Muscle of leg (tissue), 16 donors: ENCODE measurements at places on chromosomes 6 and 20.

DNA sequence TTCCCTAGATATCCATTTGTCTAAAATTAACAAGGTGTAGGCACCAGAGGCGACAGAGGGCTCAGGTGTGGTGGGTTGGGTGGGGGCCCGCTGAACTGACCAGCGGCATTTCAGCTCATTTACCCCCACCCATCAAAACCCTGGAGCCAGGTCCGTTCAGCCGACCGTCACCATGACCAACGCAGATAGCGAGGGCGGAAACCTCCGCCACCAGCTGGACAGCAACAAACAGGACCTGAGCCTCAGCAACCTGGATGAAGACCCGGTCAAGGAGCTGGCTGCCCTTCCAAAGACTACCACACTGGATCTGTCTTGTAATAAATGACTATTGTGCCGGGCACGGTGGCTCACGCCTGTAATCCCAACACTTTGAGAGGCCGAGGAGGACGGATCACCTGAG lies 120.8 kb upstream of the LGSN start:
- DNase-seq, result no peak

GRCh38 chr6:160137130-160137988 lies 15.7 kb downstream of the SLC22A1 start:
- no peak for DNase-seq

- DNase-seq, result peak; percentile 44
Observed at GRCh38 chr6:43020847-43021246, 576 bp upstream of the RRP36 start.

DNA sequence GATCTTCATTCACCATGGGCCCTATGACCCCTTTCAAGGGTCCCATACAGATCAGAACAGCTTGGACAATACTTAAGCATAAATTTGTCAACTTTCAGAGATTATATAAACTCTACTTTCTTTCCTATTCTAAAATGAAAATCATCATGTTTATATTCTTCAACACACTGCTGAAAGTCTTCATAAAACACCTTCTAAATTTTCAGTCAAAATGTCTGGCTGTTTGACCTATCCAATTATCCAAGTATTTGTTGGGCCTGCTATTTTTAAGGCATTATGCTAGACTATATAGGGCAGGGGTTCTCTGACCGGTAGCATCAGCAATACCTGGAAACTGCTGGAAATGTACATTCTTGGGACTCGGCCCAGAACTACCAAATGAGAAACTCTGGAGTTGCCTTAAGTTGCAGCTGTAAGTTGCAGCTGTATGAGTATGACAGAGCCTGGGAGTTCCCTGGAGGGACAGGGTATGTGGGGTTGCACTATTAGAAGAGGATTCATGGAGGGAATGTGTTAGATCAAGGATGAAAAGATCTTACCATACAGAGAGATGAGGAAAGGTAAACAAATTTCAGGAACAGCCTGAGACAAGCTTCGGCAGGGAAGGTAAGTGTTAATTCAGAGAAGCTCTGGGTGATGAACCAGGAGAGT lies 293.0 kb downstream of the ADGB start:
- peak; percentile 75 for DNase-seq

- no peak for DNase-seq
Observed at GRCh38 chr6:2543321-2543720, 207.4 kb downstream of the MYLK4 start.

- no peak for DNase-seq
Observed at GRCh38 chr20:48075591-48076174, 290.4 kb upstream of the SULF2 start.

DNA sequence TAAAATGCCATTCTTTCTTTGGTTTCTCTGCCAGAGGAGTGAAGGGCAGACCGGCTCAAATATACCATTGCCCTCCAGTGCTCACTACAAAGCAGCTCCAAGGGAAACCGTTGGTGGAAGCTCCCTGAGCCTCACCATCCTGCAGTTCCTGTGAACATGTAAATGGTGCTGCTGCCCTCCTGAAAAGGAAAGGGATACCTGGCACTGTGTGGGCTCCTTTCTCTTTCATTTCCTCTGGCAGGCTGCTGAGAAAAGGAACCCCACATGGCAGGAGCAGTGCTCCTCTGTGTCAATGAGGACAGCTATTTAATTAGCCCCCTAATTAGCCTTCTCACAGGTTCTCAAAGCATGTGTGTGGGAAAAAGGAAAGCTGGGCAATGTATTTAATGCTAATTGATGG lies 142.5 kb downstream of the KLHL32 start:
- no peak for DNase-seq

DNA sequence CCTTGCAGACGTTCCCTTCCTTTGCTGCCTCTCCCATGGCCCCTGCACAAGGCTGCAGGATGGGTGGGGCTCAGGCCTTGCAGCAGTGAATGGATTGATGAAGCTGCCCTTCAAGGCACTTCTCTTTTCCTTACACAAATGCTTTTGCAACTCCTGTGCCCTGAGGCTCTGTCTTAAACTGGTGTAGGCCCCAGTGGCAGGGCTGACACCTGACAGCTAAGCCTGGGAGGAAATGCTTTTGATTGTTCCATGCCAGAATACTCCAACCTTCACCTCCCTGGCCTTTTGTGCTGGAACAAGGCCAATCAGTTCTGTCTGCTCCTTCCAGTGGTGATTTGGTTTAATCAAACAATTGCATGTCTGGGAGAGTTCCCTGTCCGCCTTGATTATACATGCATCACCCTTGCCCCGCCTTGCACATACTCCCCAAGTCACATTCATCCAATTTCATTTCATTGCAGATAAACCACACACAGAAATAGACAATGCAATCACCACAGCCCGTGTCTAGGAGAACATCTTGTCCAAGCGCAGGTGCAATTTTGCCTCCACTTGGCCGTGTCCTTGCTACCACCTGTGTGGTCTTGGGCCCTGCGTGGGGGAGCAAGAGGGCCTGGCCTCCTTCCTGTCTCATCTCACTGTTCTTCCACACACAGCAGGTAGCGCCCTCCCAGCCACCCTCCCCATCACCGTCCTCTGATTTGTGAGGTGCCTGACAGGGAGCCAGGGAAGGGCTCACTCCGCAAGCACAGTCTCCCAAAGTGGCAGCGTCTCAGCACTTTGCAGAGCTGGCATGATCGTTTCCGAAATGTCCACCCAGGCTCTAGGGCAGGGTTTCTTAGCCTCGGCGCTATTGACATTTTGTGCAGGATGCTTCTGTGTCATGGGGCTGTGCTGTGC lies 120.4 kb downstream of the CDH26 start:
- no peak for DNase-seq

DNA sequence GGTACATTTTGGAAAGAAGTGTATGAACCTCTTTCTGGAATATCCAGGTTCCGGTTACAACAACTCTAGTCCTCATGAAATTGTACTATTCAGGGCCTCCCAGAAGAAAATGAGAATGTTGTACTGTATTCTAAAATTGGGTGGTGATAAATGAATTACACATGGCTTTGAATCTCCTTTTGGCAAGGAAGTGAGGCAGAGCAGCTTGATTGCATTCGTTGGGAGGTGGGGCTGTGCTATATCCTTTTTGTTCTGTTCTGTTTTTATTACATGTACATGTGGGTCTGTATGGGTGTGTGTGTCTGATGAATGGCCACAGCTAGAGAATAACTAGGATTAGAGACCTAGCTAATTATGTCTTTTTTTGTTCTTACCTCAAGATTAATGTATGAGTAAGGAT lies 37.8 kb upstream of the SNRPB2 start:
- no peak for DNase-seq

- no peak for DNase-seq
Observed at GRCh38 chr20:9163251-9163650, 94.4 kb downstream of the PLCB4 start.

- DNase-seq, result peak; percentile 79
Observed at GRCh38 chr6:44697327-44697726, 309.8 kb downstream of the CDC5L start.

GRCh38 chr6:168640768-168641167 lies 199.8 kb downstream of the SMOC2 start:
- DNase-seq, result peak; percentile 94

DNA sequence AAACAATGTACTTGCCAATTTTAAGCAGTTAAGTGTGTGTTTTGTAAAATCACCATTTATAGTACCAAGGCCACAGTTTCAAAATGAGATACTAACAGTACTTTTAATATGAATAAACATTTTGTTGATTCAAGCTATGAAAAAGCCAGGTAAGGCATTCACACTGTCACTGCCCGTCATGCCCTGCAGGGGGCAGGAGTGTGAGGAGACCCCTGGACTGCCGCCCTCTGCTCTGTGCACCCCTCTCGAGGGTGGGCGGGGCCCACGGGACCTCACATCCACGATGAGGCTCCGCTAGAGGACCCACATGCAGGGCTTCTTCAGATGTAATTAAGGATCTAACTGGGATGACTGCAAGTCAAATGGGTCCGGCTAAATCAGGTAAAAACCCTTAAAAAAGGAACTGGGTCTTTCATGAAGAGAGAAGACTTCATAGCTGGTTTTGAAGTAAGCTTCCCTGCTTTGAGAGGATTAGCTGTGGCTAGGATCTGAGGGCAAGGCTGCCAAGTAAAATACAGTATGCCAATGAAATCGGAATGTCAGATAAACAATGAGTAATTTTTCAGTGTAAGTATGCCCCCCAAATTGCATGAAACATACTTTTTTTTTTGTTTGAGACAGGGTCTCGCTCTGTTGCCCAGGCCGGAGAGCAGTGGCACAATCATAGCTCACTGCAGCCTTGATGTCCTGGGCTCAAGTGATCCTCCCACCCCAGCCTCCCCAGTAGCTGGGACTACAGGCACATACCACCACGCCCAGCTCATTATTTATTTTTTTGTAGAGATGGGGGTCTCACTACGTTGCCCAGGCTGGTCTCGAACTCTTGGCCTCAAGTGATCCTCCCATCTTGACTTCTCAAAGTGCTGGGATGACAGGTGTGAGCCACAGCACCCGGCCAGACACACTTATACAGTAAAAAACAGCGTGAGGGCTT lies 18.7 kb downstream of the DIDO1 start:
- DNase-seq, result no peak

GRCh38 chr6:51936531-51937290 lies 150.7 kb downstream of the PKHD1 start:
- DNase-seq, result no peak

DNA sequence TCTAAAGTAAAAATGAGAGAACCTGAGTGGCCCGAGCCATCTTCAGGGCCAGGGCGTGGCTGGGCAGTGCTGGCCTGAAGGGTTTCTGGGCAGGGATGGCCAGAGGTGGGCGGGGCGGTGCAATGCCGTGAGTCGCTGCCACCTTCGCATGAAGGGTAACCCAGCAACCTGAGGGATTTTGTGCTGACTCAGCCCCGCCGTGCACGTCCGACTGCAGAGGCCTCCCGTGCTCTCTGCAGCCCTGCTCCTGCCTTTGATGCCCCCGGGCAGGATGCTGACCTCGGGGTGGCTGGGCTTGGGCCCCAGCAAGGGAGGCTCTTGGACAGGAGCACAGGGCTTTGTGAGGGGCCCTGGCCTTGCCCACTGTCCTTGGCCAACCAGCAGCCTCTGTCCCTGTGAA lies 81.7 kb upstream of the GATA5 start:
- DNase-seq, result no peak
